Breast epithelium (tissue), 4 donors: ENCODE measurements at places on chromosomes 1 and 21. TPM values are rescaled to one million over a fixed set of nuclear protein-coding genes. Genes with fewer than 3 reads are reported as not detected.

DNA sequence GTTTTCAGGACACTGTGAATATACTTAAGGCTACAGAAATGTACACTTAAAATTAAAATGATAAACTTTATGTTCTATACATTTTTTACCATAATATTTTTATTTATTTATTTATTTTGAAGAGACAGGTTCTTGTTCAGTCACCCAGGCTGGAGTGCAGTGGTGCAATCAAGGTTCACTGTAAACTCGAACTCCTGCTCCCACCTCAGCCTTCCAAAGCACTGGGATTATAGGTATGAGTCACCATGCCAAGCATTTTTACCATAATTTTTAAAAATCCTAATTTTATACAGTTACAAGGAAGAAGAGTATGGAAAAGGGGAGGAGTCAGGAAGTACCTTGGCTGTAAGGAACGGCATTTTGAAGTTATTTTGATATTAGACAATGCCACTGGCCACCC, 23.6 kb upstream of the ANGPTL3 start:
- H3K4me1 ChIP-seq = no peaks in the 10 kb centered on the region
- H3K36me3 ChIP-seq = no peaks in the 10 kb centered on the region
- H3K27me3 ChIP-seq = no peaks in the 10 kb centered on the region
- no peak overlapping the region for H3K4me3 ChIP-seq
- DNase-seq = no peak

GRCh38 chr21:42959728-42960127, 14.6 kb upstream of the PKNOX1 start:
- H3K27ac ChIP-seq = no peak overlapping the region
- DNase-seq = no peak
- H3K4me3 ChIP-seq = no peak overlapping the region
- no peaks in the 10 kb centered on the region for H3K4me1 ChIP-seq
- no peaks in the 10 kb centered on the region for H3K27me3 ChIP-seq

- no peaks in the 10 kb centered on the region for H3K27me3 ChIP-seq
- H3K4me3 ChIP-seq = no peak overlapping the region
- no peak for DNase-seq
- H3K36me3 ChIP-seq = no peaks in the 10 kb centered on the region
- H3K4me1 ChIP-seq = no peaks in the 10 kb centered on the region
- H3K27ac ChIP-seq = no peak overlapping the region
These were observed 131.8 kb downstream of the CAPN8 start for GRCh38 chr1:223533708-223534107.

- H3K27me3 ChIP-seq = no peaks in the 10 kb centered on the region
- DNase-seq = no peak
- H3K4me3 ChIP-seq = no peak overlapping the region
- no peaks in the 10 kb centered on the region for H3K4me1 ChIP-seq
- H3K27ac ChIP-seq = no peak overlapping the region
These were observed 28.9 kb upstream of the C1orf87 start for GRCh38 chr1:60102267-60103061.

DNA sequence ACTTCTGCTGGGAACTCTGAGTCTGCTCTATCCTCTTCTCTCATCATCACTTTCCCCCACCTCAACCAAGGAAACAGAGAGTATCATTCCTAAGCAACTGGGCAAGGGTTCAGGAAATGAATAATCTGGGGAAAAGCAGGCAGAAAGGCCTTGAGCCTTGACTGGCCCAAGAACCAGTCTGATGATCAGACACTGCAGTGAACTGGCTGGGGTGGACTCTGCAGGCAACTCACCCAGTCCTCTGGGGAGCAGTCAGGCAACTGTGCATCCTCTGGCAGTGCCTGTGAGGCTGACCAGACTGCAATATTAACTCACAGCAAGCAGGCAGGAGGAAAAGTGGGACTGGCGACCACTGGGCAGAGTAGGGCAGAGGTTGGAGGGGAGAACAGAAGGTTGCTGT, 991 bp downstream of the ANKRD35 start:
- no peaks in the 10 kb centered on the region for H3K4me1 ChIP-seq
- H3K27ac ChIP-seq = no peak overlapping the region
- H3K27me3 ChIP-seq = no peaks in the 10 kb centered on the region
- no peak overlapping the region for H3K4me3 ChIP-seq
- H3K36me3 ChIP-seq = no peaks in the 10 kb centered on the region
- no peak for DNase-seq

DNA sequence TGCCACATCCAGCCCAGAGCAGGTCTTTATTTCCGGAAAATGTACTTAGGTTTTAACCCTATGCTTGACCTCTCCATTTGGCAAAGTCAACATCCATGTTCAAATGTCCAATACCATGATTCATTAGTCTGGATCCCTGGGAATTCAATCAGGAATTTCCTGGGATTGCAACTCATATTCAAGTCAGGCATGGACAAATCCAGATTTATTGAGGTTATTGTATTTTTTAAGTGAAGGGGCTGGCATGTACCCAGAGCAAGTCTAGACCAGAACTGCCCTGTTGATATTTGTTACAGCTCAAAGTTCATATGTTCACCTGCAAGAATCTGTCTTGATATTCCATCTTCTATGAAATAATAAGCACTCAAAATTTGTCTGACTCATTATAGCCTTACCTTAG, 521.1 kb downstream of the ADGRL2 start:
- no peaks in the 10 kb centered on the region for H3K27me3 ChIP-seq
- H3K27ac ChIP-seq = no peak overlapping the region
- no peaks in the 10 kb centered on the region for H3K4me1 ChIP-seq
- DNase-seq = no peak

DNA sequence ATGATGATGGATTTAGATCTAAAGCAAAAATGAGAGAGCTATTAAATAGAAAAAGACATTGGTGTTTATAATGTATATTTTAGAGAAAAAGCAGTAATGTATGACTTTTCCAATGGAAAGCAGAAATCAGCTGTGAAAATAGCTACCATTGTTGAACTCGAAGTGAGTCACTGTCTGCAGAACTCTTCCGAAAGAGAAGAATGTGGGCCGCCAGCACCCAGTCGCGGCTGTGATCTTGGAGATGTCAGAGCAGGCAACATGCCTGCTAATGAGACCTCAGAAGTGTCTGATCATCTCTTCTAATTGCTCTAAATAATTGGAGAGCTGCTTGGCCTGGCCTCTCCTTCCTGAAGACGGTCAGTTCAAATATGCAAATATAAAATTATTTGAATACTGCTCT, 333.6 kb upstream of the RUNX1 start:
- no peaks in the 10 kb centered on the region for H3K27me3 ChIP-seq
- H3K36me3 ChIP-seq = no peaks in the 10 kb centered on the region
- H3K4me1 ChIP-seq = no peaks in the 10 kb centered on the region
- H3K4me3 ChIP-seq = no peak overlapping the region
- no peak for DNase-seq
- no peak overlapping the region for H3K27ac ChIP-seq

GCLM gene
- 23.7 TPM for total RNA-seq

DNA sequence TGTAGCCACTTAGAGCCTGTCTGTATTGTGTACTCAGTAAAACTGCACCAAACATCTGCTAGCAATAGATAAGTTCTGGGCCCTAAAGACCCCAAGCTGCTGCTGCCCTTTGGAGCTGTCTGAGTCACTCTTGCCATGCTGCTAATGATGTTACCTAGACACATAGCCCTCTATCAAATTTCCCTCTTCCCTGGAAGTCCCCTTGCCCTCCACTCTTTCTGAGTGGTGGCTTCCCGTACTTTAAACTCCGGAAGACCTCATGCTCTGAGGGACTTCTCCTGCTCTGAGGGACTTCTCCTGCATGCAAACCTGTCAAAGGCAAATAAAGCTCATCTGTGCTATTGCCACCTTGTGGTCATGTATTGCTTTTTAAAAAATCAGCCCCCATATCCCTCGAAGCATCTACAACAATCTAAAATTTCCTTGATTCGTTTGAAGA, 34.0 kb downstream of the FH start:
- H3K4me3 ChIP-seq = no peak overlapping the region
- no peak overlapping the region for H3K27ac ChIP-seq
- H3K27me3 ChIP-seq = no peaks in the 10 kb centered on the region
- DNase-seq = no peak

GRCh38 chr1:42176902-42177519, 12.5 kb upstream of the GUCA2A start:
- H3K27me3 ChIP-seq = no peaks in the 10 kb centered on the region
- DNase-seq = no peak
- H3K4me3 ChIP-seq = no peak overlapping the region
- H3K27ac ChIP-seq = no peak overlapping the region

DNA sequence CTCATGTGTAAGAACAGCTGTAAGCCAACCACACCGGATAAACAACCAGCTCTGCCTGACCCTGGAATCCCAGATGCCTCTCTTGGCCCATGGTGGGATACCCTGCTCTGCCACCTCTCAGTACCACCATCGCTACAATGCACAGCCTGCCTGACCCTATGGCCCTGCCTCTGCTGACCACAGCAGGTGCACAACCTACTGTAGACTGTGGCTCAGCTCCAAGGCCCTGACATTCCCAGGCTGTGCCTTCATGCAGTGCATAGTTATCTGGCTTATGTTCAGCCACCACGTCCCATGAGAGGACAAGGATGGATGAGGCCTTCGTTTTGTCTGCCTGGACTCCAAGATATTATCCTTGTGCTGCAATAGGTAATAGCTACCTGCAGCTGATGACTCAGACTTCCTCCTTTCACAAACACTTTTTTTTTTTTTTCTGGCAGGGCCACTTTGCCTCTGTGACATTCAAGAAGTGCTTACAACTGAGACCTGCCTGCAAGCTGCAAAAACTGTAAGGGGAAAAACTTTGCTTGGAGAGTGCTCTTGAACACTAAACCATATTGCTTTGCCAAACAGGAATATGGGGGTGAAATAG, 177.7 kb downstream of the URB2 start:
- H3K27ac ChIP-seq = no peak overlapping the region
- no peak for DNase-seq
- no peaks in the 10 kb centered on the region for H3K27me3 ChIP-seq

DNA sequence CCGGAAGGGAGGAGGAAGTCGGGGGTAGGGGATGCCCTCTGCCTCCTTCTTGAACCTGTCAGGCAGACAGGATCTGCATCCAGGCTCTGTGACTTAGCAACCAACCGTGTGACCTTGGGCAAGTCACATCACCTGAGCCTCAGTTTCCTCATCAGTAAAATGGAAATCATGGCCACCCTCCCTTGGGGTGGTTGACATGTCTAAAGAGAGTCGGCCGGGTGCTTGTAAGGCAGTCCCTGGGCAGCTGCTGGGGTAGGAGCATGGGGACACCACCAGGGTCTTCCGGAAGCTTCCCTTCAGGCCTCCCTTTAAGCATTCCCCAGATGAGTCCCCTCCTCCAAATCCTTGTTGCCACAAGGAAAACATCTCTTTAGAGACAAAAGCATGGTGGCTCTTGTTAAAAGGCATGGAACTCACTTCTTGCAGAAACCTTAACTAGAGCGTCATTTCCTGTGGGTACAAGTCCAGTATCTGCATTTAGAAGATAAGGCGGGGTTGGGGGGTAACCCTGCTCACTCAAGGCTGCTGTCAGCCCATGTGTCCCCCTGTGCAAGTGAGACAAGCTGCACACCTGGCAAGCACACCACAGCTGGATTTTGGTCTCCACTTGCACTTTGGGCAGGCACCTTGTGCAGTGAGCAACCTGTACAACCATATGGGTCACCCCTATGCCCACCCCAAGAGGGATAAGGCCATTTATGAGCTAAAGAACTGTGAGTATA, 10.4 kb downstream of the CLCNKB start:
- no peaks in the 10 kb centered on the region for H3K27me3 ChIP-seq
- DNase-seq = no peak
- no peaks in the 10 kb centered on the region for H3K36me3 ChIP-seq
- no peak overlapping the region for H3K27ac ChIP-seq

BCL10 gene
- 16.5 TPM for total RNA-seq

DNA sequence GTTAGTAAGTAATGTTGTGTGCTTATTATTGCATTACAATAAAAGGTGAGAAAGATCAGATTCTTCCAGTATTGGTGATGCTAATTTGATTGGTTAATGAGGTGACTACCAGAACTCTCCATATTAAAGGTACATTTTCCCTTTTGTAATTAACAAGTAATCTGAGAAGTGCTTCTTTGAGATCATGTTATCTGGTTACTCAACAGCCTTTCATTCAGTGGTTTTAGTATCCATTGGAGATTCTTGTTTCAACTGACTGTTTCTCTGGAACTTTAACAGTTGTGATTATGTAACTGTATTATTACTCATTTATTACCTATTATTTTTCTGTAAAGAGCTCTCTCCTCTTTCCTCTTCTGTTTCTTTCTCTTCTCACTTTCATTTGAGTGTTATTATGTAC, 86.7 kb downstream of the PEX14 start:
- no peaks in the 10 kb centered on the region for H3K36me3 ChIP-seq
- no peaks in the 10 kb centered on the region for H3K27me3 ChIP-seq
- no peak overlapping the region for H3K4me3 ChIP-seq
- DNase-seq = no peak

OR10J1 gene
- total RNA-seq = not detected
